ENCODE measurements at places on chromosomes 11 and 22.

GRCh38 chr22:48179571-48180546, 1417.4 kb downstream of the TBC1D22A start:
- no peak for DNase-seq

- peak; percentile 37 for DNase-seq
These were observed 48.4 kb downstream of the CDKN1C start for GRCh38 chr11:2837096-2837601.

DNA sequence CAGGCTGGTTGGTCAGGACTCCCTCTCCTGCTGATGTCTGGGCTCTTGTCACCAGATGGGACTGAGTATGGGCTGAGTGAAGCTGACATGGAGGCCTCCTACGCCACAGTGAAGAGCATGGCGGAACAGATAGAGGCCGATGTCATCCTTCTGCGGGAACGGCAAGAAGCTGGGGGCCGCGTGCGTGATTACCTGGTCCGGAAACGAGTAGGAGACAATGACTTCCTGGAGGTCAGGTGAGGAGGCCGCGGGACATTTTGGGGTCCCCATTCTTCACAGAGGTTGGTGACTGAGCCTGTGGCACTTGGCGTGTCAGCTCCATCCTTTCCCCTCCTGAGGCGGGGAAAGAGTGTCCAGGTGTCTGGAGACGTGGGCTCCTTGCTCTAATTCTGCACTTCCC, 10.1 kb downstream of the GTPBP1 start:
- no peak for DNase-seq

DNA sequence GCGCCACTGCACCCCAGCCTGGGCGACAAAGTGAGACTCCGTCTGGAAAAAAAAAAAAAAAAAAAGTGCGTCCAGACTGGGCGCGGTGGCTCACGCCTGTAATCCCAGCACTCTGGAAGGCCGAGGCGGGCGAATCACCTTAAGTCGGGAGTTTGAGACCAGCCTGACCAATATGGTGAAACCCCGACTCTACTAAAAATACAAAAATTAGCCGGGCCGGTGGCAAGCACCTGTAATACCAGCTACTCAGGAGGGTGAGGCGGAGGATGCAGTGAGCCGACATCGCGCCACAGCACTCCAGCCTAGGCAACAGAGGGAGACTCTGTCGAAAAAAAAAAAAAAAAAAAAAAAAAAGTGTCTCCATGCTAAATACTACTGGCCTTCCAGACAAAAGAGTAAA, 1.3 kb downstream of the USP28 start:
- DNase-seq, result no peak

GRCh38 chr11:69698362-69698761, 5.5 kb downstream of the FGF19 start:
- DNase-seq, result no peak

DNA sequence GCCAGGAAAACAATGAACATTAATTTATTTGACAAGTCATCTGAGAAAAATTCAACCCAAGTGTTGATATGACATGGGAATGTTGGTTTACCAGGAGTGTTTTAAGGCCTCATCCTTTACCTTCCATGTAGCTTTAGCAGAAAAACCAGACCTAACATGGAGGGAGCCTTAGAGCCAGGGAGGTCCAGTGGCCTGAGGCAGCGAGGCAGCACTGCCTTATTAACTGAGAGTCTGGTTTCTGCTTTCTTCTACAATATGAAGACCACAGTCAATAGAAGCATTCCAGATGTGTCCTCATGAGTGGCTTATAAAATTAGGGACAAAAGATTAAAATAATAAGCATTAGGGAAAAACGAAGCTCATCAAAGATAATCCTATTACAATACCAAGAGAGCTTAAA, 61.5 kb downstream of the DKK3 start:
- DNase-seq, result no peak

DNA sequence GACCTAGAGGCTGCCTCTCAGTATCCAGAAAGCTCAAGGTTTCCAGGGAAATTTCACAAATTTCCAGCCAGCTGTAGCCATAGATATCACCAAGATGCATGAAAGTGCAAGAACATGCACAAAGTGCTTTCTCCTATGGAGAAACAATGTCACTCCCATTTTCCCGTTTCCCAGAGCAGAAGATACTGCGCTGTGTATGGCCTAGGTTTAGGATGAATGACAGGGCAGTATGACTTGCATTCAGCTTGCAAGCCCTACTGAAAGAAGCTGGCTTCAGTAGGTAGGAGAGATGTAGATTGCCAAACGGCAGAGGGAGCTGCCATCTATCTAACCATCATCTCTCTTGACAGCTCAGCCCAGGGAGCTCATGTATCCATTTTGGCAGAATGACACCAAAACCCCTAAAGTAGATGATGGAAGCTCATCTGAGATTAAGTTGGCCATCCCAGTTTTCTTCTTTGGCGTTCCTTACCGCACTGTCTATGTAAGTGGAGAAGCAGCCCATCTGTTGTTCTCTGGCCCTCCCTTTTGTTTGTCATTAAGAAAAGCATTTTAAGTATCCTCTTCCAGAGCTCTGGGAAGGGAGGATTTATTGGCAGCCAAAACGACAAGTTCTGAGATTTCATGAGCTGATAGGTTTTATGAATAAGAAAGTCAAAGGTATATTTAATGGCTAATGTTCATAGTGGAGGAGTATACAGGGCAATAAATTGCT, 4.6 kb downstream of the TECTA start:
- no peak for DNase-seq

DNA sequence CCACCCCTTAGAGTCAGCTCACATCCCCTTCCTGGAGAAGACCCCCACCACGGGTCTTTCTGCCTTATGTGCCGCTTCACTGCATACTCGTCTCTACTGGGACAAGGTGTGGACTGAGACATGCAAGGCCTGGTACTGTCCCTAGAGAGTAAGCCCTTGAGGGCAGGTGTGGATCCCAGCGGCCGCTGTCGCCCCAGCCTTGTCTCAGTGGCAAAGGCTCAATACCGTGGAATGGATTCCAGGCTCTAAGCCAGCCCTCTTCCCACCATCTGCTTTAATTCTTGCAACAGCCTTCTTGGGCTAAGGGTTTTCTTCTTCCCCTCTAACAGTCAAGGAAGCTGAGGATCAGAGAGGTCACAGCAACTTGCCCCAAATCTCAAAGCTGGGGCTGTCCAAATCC, 220.3 kb downstream of the CEP164 start:
- no peak for DNase-seq

DNA sequence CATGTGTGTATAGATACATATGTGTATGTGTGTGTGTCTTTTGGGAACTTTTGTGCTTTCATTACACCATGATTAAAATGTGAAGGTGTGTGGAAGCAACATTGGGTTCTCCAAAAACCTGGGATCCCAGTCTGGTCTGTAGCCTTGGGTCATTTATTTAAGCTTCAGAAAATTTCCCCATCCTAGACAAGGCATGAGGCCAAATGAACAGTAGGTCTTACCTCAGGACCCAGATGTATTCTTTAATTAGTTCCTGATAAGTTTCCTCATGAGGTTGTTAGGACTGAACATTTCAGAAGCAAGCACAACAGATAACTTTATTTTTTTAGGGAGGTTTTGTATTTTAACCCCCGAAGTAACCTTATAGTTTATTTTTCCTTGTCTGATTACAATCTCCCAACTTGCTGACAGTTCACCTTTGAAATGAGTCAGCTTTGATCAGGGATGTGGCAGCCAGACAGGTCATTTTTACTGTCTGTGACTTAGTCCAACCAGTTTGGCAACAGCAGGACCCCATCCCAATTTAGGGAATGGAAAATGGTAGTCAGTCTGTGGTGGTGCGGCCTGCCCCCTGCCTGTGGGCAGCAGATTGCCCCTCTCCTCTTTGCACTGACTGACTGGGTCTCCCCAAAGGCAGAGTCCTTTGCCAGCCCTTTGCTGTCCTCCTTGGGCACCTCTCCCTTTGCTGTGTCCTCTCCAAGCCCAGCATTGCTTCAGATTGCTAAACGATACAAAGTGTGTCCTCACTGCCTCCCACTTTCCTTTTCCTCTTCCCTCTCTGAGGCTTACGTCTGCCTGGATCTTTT, 88.3 kb downstream of the NAV2 start:
- DNase-seq, result no peak

DNA sequence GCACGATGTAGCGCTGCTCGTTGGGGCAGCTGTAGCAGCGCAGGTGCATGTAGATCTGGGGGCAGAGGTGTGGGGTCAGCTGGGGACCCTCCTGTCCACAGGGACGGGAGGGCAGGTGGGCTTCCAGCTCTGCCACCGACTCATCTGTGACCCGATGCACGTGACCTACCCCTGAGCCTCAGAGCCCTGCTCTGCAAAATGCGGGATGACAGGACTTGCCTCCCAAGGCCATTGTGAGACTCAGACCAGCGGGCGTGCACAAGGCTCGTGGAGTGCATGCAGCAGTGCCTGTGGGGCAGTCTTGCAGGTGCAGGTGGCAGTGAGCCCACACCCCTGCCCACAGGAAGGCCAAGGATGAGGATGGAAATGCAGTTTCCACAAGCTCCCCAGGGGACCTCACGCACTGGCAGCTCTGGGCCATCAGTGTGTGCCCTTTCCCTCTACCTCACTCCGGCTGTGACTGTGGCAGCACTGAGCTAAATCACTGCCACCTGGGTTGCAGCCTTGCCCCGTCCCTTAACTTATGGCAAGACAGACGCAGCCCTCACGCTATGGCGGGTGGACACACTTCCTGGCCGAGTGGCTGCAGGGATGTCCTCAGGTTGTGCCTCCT, 26.7 kb downstream of the TMEM184B start:
- no peak for DNase-seq

GRCh38 chr22:32518381-32518780, 43.8 kb downstream of the FBXO7 start:
- DNase-seq, result no peak

DNA sequence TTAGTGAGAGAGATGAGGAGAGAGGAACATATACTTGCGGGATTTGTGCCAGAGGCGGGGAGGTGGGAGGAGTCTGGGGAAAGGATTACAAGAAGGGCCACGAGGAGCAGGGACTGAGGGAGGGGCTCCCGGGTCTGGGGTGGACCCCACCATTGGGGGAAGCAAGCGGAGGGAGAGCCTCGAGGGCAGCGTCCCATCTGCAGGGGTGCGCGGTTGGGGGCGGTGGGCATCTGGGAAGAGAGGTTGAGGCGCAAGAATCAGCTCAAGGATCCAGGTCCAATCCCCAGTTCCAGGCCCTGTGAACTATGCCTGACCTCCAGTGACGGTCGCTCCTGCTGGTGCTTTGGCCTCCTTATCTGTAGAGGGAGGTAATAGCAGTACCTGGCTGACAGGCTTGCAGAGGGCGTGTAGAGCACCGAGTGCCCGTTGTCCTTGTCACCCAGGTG, 38.0 kb downstream of the ADAMTS15 start:
- DNase-seq, result no peak

DNA sequence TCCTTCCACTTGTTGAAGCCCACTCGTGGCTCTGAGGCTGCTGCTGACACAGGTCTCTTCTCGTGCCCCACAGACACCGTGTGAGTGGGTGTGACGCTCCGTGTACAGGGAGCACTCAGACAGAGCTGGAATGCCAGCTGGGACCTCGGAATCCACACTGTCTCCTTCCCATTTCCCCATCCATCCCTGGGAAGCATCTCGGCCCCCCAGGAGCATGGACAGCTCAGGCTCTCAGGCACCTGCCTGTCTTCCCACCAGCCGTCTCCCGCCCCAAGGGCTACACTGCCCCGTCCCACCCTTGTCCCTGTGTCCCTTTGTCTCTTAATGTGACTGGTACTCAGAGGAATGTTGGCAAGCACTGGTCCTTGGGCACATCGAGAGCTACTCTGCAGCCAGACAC, 63.8 kb downstream of the ARHGAP8 start:
- no peak for DNase-seq

- no peak for DNase-seq
These were observed 219.9 kb upstream of the GRIA4 start for GRCh38 chr11:105389952-105390351.

DNA sequence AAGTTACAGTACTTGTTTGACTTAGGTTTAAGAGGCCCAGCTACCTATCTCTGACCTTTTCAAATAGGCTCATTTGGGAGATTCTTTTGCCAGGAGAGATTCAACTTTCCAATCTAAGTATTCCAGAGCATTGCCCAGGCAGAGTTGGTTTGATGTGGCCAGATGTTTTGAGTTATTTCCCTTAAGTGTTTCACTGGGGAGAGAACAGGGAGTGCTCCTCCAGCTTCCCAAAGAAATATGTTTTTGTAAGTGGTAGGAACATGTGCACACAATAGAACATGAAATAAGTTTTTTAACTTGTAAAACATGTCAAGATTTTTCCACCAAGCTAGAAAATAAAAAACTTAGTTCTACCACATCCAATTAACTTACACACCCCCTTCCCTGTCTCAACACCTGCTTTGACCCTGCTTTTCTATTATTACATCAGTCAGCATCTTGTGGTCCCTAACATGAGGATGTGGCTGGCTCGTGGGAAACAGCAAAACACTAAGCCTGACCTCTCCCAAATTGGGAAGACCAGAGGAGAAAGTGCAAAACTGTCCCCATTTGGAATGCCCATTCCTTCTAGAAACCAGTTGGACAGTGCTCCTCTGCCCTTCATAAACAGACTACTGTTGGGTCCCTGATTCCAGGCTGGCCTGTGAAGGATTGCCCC, 70.4 kb upstream of the RASSF10 start:
- no peak for DNase-seq

DNA sequence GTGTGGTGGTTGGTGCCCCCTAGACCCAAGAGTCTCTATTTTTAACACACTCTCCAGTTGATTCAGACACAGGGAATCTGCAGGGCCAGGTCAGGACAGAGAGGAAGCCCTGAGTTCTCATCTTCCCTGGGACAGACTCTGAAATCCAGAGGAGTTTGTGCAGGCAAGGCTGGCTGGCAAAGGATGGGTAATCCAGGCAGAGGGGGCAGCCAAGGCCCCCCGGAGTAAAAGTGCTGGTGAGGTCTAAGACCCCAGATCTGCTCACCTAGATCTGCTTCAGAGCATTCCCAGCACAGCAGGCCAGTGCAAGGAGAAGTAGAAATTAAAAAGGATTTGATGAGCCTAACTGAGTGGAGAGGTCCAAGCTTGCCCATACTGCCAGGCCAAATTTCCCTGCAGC, 40.6 kb upstream of the MN1 start:
- no peak for DNase-seq

- no peak for DNase-seq
These were observed 77.5 kb downstream of the CACNA1I start for GRCh38 chr22:39647836-39648629.

DNA sequence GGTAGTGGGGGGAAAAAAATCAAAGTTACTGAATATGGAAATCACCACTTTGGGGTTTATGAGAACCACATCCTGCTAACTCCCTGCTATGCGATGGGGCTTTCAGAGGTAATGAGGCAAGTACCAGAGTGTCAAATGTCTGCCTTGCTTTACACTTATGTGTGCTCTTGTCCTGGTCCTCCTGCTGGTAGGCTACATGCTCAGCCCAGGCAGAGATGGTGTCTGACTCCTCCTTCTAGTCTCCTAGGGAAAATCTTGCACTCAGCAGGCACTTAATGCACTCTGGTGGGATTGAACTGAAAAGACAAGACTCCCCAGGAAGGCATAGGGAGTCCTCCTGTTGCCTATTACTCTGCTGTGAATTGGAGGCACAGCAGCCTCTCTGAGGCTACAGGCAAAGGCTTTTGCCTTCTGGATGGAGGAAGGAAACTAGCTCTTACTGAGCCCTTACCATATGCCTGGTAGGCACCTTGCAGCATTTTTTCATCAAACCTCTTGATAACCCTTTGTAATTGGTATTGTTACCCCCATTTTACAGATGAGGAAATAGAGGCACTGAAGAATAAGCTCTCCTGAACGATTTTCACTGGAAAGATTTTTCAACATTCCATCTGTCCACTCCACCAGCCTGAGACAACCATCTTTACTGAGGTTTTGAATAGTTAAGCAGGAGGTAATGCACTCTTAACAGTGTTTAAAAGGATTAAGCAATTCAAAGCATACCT, 132.1 kb upstream of the PAX6 start:
- no peak for DNase-seq
